ENCODE measurements at places on chromosomes 11 and 22. TPM values are rescaled to one million over a fixed set of nuclear protein-coding genes. Genes with fewer than 3 reads are reported as not detected.

INPP5J gene
- total RNA-seq = 0.47 TPM

GLB1L2 gene
- total RNA-seq = 0.19 TPM

ESRRA gene
- 45.5 TPM for total RNA-seq

MYOD1 gene
- total RNA-seq = not detected

TCN2 gene
- 40.7 TPM for total RNA-seq

LARGE2 gene
- under 0.01 TPM for total RNA-seq

OOSP3 gene
- total RNA-seq = not detected

TSKU gene
- 6.4 TPM for total RNA-seq

KIF18A gene
- 15.4 TPM for total RNA-seq

CST6 gene
- 0.09 TPM for total RNA-seq
